ENCODE measurements at places on chromosomes 6 and 20.

- no peak for DNase-seq
These were observed 276.0 kb upstream of the SGK1 start for GRCh38 chr6:134593887-134594286.

DNA sequence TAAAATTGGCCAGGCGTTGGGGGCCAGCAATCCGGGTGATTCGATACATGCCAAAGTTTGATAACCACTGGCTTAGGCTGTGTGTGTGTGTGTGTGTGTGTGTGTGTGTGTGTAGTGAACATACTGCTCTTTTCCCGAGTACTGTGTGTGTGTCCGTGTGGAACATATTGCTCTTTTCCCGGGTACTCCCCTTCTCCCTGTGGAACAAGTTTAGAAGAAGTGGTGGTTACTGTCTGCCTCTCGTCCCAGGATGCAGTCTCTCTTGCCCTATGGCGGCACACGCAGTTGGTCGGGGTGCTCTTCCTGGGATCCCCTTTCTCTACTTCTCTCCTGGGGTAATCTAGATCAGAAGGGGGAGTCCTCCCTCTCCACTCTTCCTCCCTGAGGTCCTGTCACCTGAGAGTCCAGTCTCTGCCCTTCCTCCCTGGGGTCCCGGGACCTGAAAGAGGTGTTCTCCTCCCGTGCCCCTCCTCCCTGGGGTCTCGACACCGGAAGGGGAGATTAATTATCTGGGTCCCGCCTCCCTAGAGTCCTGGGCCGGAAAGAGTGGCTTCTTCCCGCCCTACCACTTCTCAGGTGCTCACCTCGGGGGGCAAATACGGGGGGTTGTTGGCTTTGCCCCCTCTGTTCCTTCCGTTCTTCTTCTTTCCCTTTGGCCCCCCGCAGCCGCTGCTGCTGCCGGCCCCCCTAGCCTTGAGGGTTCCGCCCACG is 516 bp downstream of the GTPBP2 start:
- no peak for DNase-seq

- DNase-seq: no peak
These were observed 292.7 kb downstream of the ESR1 start for GRCh38 chr6:152100183-152100618.

GRCh38 chr6:168131464-168132415 is 52.7 kb upstream of the FRMD1 start:
- DNase-seq: no peak

- DNase-seq: no peak
These were observed 114.5 kb upstream of the SOX4 start for GRCh38 chr6:21478883-21479539.

DNA sequence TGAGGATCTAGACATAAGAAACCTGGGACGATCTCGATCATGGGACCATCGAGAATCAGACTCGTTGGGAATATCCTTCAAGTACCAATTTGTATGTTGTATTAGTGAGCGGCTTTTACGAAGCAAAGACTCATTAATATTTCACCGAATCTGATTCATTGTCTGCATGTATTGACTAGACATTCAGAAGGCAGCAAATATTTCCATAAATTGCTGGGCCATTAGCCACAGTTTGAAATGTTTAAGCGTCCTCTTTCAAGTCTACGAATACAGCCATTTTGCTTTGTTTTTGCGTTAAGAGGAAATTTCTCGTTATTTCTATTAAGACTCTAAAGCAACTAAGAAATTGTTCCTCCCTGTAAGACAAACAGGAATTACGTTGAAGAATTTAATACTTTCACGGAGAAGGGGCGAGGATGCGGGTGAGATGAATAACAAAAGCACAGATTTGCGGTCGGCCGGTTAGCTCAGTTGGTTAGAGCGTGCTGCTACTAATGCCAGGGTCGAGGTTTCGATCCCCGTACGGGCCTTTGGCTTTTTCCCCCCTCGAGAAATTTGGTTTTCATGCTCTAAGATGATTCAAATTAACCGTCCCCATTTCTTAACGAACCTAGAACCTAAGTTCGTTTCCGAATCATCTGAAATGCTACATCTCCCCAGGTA is 18.5 kb downstream of the POM121L2 start:
- no peak for DNase-seq

DNA sequence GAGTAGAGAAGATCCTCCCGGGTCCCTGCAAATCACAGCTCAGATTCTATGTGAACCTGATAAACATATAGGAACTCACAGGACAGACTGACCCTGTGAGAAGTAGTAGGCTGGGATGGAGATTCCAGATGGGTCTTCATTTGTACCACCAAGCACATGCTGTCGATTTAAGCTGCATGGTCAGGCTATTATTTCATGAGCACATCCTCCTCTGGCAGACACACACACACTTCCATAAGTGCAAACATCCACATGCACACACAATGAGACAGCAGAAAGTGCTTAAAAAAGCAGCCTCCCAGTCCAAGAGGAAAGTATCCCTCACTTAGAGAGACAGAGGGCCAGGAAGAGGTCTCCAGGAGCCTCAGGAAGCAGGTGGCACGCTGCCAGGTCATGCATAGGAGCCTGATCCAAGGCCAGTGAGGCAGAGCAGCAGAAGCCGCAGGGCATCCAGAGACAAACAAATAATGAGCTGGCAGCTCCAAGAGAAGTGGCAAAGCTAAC is 131.8 kb downstream of the UNC5CL start:
- DNase-seq: no peak

- no peak for DNase-seq
These were observed 372.6 kb downstream of the UTRN start for GRCh38 chr6:144657691-144658090.

DNA sequence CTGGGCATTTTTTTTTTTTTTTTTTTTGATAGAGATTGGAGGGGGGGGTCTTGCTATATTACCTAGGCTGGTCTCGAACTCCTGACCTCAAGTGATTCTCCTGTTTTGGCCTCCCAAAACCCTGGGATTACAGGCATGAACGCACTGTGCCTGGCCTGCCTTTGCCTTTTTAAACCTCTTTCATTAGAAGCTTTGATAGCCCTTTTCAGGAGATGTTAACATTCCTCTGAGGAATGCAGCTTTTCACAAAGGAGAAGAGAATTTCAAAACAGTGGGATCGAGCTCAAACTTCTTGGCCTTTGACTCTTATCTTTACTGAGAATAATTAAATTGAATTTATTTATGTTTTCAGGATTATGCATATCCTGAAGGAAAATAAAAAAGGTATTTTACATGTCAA is 31.3 kb downstream of the SLC26A8 start:
- no peak for DNase-seq

DNA sequence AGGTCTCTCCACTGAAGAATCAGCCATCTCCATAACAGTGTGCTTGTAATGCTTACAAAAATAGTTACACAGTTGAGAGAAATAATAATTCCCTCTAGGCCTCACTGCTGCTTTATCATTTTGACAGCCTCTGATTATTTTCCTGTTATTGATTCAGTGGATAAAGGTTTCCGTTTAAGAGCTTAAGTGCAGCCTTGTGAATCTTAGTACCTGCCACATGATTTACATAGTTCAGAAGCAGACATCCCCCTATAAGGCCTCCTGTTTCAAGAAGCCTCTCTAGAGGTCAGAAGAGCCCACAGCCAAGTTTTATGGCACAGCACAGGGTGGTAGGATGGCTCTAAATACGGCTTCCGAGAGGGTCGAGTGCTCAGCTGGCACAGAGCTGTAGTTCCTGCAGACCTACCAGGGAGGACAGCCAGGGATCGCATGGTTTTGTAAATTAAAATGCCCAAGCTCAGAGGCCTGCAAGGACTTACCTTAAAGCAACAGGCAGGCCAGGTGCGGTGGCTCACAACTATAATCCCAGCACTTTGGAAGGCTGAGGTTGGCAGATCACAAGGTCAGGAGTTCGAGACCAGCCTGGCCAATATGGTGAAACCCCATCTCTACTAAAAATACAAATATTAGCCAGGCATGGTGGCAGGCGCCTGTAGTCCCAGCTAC is 17.6 kb upstream of the PYGB start:
- DNase-seq: no peak

- DNase-seq: no peak
These were observed 15.9 kb downstream of the HLA-DOA start for GRCh38 chr6:32993363-32993973.

- no peak for DNase-seq
These were observed 16.9 kb upstream of the SLC22A2 start for GRCh38 chr6:160275511-160276003.

DNA sequence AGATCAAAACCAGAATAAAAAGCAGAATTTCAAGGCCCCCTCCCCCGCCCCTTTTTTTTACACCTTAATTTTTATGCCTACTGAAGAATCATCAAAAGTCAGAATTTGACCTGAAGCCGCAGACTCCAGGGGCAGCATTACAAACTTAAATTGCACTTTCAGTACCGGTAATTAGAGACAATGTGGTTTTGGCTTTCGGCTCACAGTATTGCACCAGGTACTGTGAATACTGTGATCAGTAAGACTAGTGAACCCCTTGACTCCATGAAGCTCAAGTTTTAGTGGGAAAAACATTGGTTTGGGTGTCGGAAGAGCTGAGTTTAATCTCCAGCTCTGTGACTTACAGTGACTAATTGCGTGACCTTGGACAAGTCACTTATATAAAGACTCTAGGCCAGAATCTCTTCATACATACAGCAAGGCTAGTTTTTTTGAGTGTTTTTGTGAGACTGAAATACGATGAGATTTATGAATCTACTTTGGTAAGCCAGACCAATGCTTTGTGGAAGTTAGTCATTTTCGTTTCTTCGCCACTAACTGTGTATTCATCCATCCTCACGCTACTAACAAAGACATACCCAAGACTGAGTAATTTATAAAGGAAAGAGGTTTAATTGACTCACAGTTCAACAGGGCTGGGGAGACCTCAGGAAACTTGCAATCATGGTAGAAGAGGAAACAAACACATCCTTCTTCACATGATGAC is 114.7 kb downstream of the SASH1 start:
- no peak for DNase-seq

GRCh38 chr6:35415065-35415891 is 36.9 kb upstream of the FANCE start:
- DNase-seq: peak; percentile 29

DNA sequence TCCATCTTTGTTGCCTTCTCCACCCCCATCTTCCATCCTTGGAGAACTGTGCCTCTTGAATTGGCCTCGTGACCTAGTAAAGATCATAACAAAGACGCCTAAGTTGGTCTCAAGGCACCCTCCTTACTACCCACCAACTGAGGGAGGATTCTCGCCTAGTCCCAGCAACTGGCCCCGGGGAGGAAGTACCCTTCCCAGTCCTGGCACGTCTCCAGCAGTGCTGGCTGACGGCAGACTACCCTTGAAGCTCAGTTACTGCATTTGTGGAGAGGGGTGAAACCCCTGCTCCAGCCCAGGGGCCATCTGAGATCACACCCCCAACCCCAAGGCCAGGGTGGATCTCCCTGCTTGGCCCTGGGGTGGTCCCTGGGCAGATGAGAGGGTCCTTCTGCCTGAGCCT is 2.1 kb upstream of the OSBPL2 start:
- DNase-seq: no peak

- DNase-seq: no peak
These were observed 80.2 kb downstream of the IRAK1BP1 start for GRCh38 chr6:78947529-78947928.

- no peak for DNase-seq
These were observed 752.2 kb upstream of the MARCKS start for GRCh38 chr6:113104951-113105350.

DNA sequence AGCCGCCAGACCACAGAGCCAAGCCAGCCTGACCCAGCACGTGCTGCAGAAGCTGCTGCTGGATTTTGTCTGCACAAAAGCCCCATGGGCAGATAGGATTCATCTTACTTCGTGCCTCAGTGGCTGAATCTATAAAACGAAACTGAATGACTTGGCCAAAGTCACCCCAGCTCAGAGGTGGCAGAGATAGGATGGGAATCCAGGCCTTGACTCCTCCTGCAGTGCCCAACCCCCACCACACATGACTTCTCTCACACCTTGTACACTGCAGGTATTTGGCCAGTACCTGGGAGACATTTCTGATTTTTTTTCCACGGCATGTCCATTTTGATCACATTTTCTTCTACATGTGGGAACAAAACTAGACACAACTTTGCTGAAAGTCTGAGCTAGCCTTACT is 182.1 kb downstream of the ANKRD60 start:
- DNase-seq: no peak

DNA sequence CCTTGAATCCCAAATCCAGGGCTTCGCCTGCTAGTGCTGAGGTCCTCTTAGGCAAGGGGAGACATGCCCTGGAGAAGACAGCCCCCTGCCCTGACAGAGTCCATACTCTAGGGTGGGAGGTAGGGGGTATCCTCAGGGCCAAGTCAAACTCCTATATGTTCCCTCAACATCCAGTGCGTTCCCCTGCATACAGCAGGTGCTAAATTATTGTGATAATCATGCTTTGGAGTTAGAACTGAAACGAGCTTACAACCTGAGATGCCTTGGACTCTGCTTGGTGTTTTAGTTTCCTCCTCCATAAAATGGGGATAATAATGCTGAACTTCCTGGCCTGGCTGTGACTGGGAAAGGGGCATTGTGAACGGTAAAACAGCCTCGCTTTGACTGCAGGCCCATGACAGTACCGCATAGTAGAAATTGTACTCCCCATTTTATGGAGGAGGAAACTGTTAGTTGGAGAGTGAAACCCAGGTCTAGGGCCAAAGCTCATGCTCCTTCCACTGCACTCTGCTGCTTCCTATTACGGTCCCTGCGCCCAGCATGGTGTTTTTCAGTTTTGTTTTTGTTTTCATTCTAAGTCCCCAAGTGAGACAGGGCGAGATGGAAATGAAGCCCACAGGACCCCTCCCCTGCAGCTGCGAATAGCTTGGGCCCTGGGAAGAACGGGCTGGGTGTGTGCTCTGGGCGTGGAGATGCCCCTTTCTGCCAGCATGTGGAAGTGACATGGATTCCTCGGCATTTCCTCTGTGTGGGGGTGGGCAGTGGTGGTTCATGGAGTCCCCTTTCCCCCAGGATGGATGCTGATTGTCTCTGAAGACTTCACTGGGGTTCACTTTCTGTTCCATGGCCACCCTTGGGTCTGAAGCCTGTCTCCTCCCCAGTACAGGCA is 162.5 kb downstream of the VEGFA start:
- DNase-seq: no peak

DNA sequence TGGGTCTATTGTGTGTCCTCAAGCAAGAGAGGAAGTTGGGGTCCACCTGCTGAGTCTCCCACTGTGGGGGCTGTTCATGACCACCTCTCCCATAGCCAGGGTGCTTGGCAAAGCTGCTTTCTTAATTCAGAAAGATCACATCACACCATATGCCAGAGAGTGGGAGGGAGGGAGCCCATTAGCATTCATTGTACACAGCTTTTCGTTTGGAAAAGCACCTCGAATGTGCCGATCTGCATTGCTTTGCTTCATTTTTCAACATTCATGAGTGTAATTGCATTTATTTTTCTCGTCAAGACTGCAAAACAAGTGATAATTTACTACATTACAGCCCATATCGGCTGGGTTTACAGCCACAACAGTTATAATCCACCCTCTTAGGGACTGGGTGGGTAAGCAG is 327.3 kb downstream of the PTPRT start:
- no peak for DNase-seq
